Fibroblast of the conjunctiva (primary cell): ENCODE measurements at places on chromosomes 5 and 9.

GRCh38 chr9:93619272-93619775 lies 42.9 kb downstream of the PHF2 start:
- no peak for DNase-seq

DNA sequence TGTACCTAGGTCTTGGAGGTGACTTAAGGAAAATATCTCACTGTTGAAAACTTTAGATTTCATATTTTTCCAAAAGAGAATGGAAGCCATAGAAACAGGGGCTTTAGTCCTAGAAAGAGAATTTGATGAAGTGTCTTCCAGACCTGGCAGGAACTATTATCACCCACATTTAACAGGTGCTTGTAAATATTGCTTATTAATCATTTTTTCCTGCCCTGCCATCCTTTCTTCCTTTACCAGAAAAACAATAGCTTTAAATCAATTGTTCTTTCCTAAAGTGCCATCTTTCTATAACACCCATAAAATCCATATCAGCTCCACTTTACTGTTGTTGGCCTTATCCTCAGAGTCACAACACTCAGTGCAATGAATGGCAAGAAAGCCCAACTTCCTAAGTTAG lies 350.9 kb downstream of the YTHDC2 start:
- DNase-seq = no peak

GRCh38 chr5:96396878-96397277 lies 36.2 kb downstream of the PCSK1 start:
- DNase-seq = no peak

DNA sequence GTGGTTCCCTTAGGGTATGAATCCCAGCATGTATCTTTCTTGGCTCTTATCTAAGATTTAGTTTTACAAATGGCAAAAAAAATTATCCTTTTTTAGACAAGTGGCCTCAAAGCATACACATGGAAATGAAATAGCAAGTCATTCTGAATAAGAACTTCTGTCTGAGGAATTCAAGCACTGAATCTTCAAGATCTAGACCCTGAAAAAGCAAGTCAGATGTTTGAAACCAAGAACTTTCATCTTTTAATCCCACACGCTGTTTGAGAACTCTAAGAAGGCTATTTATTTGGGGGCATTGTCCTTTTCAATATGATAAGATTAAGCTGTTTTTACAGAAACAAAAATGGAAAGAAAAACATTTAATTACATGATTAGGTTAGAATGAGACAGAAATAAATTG lies 549.2 kb upstream of the CYLC2 start:
- DNase-seq = no peak

DNA sequence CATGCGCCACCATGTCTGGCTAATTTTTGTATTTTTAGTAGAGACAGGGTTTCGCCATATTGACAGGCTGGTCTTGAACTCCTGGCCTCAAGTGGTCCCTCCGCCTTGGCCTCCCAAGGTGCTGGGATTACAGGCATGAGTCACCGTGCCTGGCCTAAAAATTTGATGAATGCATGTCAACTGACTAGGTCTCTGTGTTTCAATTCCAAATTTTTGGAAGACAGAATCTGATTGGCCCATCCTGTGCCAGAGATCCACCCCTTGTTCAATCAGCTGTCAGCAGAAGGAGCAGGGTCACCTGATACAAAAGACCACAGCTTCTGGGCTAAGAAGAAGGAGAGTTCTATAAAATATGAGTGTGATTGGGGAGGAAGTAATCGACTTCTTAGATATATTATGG lies 43.5 kb upstream of the COL15A1 start:
- no peak for DNase-seq

DNA sequence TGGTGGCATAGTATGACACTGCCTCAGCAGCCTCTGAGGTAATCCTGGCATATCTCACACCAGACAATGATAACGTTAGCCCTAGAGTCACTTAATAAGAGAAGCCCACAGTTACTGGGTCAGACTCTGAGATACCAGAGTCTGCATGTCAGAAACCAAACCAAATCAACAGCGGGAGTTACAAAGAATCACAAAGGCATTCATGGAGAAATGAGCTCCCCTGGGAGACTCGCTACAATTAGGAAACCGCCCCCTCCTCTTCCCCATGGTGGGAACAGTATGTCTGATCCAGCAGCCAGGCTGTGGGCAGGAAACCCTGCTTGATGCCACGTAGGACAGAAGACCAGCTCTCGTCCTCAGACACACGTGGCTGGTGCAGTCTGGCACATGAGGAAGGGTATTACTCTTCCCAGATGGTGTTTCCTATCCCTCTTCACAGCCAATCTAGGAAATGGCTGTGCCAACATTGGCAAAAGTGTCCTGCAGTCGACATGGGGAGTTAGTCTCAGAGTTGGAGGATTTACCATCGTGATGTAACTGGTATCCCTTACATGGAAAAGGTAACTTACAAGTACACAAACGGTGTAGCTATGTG lies 485.4 kb downstream of the ZNF608 start:
- no peak for DNase-seq

GRCh38 chr9:129648092-129648763 lies 6.3 kb upstream of the ASB6 start:
- DNase-seq = no peak

DNA sequence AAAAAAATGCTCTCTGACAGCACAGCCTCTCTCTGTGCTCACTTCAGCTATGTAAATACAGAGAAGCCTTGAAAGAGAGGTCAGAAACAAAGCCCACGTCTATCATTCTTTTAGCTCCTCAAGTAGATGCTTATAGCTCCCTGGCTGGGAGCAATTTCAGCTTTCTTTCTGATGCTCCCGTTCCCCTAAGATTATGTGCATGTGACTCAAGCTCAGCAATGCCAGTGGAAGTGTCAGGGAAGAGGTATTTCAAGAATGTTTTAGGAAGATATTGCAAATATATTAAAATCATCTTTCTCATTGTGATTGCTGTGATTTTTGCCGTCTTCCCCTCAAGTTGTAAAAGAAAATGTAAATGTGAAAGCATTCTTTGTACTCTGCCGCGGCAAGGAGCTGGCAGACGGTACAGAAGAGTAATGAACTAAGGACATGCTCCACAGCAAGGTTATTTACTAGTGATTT lies 1353.7 kb upstream of the ACO1 start:
- DNase-seq = no peak

DNA sequence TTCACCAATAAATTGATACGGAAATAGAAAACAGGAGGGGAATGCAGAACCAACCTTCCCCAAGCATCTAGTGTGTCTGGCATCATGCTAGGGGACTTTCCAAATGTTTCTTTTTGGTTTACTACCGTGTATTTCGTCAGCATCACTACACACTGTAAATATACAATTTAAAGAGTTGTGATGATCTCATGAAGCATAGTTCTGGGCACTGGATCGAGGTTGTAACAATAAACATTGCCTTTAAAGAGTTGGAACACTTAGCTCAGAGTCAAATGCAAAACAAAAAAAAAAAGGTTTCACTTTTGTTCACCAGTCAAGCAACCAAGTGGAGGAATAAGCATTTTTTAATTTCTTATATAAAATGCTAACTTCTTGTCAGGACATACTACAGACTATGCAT lies 2.9 kb upstream of the SCAI start:
- DNase-seq = peak; percentile 88

DNA sequence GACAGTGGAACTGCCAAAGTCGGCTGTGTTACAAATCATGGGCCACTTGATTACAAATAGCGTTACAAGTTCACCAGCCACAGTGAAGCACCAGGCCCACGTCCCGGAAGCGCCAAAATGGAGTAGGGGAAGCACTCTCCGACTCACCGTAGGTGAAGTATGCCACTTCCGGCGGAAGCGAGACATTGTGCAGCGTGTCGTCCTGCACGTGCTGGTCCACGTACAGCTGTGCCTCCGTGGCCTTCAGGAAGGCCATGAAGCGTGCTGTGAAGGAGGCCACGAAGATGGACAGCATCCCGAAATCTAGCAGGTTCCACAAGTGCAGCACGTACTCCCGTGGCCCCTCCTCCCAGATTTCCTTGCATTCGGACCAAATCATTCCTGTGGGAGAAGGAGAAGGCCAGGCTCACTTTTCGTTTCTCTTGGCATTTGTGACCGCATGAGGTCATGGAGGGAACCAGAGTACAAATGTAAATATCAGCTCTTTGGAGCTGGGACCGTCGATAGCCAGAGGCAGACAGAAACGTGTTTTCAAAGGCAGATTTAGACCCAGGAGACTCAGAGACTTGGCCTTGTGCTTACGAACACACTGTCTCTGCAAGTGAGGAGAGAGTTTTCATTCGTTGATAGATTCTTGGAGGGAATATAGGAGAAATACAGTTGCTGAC lies 58.7 kb upstream of the SMIM32 start:
- DNase-seq = no peak

GRCh38 chr9:93677641-93678136 lies 101.3 kb downstream of the PHF2 start:
- DNase-seq = no peak

- no peak for DNase-seq
Measured at GRCh38 chr5:176948458-176948857, 49.3 kb upstream of the HK3 start.

- no peak for DNase-seq
Measured at GRCh38 chr5:104325356-104325755, 762.8 kb upstream of the NUDT12 start.

GRCh38 chr5:150391064-150391834 lies 21.5 kb downstream of the CD74 start:
- no peak for DNase-seq

GRCh38 chr9:106324053-106324585 lies 538.8 kb upstream of the ZNF462 start:
- no peak for DNase-seq

- no peak for DNase-seq
Measured at GRCh38 chr5:112885001-112885400, 23.9 kb downstream of the SRP19 start.

DNA sequence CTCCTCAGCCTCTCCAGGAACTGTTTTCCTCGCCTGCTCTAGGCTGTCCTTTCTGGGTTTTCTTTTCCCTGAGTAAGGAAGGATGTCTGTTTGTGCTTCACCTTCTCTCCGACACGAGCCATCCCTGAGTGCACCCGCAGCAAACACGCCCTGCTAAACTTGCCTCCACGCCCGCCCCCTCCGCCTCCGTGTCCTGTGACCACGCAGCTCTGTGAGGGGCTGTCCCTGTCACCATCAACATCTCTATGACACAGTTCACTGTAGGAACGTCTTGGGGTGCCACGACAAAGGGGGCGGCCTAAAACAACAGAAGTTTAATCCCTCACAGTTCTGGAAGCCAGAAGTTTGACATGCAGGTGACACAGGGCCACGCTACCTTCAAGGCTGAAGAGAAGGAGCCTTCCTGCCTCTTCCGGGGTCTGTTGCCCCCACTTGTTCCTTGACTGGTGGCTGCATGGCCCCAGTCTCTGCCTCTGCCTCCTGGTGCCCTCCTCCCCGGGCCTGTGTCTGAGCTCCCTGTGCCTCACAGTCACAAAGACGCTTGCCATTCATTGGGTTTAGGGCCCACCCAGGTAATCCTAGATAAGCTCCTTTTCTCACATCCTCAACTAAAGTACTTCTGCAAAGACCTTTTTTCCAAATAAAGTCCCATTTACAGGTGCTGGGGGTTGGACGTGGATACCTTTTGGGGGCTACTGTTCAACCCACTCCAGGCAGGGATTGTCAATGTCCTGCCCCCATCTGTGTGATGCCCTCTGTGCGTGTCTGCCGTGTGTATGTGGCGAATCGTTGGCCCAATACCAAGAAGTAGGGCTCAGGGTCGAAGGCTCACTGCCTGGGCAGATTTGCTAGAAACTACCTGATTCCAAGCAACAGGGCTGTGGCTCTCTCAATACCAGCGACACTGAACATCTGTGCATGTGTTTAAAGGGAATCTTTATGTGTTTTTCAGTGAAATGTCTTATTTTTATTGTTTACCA lies 39.7 kb downstream of the IRX2 start:
- DNase-seq = no peak

DNA sequence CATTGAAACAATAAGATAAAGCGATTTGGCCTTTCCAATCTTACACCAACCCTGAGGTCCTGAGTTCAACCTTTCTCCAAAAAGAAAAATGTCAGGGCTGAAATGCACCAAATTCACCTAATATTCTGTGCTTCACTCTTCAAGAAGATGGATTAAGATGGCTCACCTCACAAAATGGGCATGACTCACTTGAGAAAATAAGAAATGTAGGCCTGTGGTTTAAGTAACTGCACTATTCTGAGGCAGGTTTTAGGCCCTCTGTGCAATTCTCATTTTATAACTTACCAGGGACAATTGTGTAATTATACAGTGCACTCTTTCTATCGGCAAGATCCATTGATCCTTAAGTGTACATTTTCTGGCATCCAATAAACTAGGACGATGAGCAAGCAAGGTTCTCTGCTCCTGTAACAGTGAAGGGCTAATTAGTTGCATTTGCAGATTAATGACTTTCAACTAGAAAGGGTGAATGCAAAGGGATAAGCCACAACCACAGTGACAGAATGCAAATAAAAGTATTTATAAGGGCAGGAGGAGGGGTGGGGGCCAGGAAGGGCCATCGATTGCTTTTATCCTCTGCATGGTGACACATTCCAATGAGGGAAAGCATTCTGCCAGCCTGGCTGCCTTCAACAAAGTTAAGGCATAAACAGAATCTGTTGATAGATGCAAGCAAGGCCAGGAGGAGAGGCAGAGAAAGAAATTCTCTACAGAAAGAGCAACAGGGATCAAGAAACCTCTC lies 214.5 kb downstream of the CAAP1 start:
- no peak for DNase-seq

- DNase-seq = no peak
Measured at GRCh38 chr9:121357011-121357410, 13.0 kb downstream of the STOM start.

GRCh38 chr9:88313364-88314220 lies 74.7 kb upstream of the SPIN1 start:
- no peak for DNase-seq

DNA sequence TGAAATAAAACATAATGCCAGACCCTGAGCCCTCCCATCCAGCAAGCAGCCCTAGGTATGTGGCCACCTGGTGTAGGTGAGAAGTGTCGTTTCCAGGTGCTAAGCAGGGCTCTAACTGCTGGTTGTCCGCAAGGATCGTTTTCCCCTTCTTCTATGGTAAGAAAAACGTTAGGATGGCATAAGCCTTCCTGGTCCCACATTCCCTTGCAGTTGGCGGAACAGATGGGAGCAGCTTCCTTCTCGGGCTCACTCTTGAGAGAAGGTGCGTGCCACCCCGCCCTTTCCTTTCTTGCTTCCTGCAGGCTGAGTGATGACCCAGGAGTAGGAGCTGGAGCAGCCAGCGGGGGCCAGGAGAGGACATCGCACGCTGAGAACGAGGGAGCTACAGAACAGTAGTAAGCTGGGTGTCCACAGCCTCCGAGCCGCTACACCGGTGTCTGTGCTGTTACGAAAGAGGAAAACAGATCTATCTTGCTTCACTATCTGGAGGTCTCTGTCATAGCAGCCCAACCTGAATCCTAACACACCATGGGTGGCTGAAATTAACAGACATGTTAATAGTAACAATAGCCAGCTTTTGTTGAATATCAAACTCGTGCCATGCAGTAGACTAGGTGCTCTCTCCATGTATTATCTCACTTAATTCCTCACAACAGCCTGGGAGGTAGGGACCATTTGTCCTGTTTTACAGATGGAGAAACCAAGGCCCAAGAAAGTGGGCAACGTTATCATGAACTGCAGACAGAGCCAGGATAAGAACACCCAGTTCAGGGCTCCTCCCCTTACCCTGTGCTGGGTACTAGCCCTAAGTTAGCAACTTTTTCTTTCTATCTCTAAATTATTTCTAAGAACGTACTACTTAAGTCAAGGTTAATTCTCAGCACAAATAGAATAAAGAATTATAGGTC lies 139.8 kb downstream of the COL23A1 start:
- no peak for DNase-seq
